ENCODE measurements at places on chromosomes 4 and X. TPM values are rescaled to one million over a fixed set of nuclear protein-coding genes. Genes with fewer than 3 reads are reported as not detected.

Gene MUC7
- total RNA-seq, result not detected

Gene SNX25
- total RNA-seq, result 37.2 TPM

Gene KLHL34
- total RNA-seq, result not detected

Gene FABP2
- total RNA-seq, result not detected

Gene GABRB1
- total RNA-seq, result not detected

Gene ASB5
- total RNA-seq, result not detected

Gene AMER1
- 0.77 TPM for total RNA-seq

Gene TMPRSS11B
- not detected for total RNA-seq

Gene CXCL3
- under 0.01 TPM for total RNA-seq

Data from dermis microvascular lymphatic vessel endothelial cell (primary cell).